ENCODE measurements at places on chromosomes 5 and 9.

DNA sequence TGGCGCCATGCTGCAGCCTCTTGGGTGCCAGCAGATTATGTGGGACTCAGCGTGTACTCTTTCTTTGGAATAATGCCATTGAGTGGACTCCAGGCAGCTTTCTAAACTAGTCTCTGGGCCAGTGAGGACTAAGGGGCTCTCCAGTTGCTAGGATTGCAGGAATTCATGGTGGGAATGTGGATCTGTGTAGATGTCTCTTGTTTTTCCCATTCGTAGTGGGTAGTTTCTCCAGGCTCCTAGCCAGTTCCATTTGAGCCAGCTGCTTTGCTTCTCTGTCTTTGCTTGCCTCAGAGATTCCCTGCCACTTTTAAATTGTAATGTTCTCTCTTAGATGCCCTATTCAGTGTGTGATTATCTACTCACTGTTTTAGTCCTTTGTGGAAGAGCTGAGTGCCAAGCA, 42.6 kb downstream of the SLF1 start:
- DNase-seq, result no peak

DNA sequence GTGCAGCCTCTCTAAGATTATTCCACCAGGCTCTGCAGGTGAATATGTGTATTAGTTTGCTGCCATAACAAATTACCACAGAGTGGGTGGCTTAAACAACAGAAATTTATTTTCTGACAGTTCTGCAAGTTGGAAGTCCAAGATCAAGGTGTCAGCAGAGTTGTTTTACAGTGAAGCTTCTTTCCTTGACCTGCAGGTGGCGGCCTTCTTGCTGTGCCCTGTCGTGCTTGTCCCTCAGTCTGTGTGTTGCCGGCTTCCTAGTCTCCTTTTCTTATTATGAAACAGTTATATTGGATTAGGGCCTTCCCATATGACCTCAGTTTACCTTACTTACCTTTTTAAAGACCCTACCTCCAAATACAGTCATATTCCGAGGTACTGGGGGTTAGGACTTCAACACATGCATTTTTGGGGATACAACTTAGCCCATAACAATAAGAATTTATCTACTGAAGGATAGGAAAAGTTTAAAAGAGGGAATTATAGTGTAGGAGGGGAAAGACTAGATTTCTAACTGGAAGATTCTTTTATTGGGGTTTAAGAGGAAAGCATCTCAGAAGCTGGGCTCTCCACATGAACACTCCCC, 97.4 kb downstream of the OSTF1 start:
- DNase-seq, result peak; percentile 6

- no peak for DNase-seq
Observed at GRCh38 chr5:108655750-108656450, 91.8 kb upstream of the FER start.

- no peak for DNase-seq
Observed at GRCh38 chr9:98708103-98708932, 417 bp downstream of the GABBR2 start.

- DNase-seq, result no peak
Observed at GRCh38 chr5:11684607-11685006, 219.6 kb downstream of the CTNND2 start.

GRCh38 chr5:61768692-61769281, 436.7 kb downstream of the ZSWIM6 start:
- DNase-seq, result no peak

DNA sequence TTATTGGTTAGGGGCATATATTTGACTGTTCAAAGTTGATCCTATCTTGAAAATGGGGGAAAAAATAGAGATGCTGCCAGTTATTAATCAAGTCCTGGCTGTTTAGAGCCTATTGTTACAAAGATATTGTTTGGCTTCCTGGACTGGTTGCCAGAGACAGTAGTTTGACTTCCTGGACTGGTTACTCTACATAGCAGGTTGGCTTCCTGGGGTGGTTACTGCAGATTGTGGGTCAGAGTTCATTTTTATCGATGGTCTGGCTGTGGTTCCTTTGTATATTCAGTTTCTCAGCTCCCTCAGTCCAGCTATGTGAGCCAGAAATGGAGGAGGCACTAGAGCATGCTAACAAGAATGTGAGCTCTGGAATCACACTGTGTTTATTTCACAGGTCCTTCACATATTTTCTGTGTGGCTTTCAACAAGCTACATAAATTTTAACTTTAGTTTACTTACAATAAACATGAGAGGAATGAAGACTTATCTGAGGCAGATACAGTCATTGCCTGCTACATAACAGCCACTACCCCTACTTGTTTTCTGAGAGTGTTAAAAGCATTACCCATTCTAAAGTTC, 137.6 kb downstream of the TRPM3 start:
- no peak for DNase-seq

DNA sequence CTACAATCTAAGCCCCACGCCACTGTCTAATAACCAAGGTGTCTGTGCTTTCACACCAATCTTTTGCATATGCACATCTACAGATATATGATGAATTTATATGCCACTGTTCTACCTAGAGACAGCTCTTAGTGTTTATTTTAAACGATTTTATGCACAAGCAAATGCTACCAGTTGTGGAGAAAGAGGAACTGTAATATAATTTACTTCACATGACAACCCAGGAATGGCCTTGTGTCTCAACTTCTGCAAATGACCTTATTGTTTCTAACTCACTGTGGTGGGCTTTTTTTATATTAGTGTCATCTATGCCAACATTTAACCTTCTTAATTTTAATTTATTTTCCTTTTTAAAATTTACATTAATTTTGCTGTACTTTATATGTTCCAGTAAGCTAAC, 531.1 kb upstream of the TLE4 start:
- no peak for DNase-seq

GRCh38 chr5:132608107-132608506, 49.9 kb upstream of the IL13 start:
- DNase-seq, result no peak

DNA sequence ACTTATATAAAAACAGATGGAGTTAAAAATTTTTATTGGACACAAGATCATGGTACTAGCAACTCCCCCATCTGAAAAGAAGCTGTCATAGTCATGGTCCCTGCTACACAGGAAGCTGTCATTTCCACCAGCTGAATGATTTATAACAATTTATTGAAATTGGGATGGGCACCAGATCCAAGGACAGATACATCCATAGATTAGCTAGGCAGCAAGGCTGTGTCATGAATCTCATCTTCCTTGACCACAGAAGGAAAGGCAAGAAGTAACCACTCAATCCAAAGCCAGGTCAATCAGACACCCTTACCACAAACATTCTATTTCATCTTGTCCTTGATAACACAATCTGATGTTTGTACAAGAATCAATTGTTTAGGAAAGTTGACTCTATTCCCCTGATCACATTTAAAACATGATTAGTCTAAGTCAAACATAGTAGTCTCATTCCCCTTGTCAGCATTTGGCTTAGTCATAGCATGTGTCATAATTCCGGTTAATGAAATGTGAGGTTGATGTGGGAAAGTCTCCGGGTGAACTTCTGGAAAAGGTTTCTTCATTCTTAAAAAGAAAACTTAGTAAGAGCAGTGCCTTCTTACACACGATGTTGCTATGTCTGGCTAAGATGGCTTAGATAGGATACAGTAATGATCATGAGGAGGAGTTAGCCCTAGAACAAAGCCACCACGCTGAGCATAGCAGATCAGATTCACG, 462.6 kb upstream of the PAPPA start:
- no peak for DNase-seq

GRCh38 chr9:71353720-71354119, 232.3 kb upstream of the TRPM3 start:
- no peak for DNase-seq

GRCh38 chr5:163915481-163915961, 410.1 kb downstream of the MAT2B start:
- no peak for DNase-seq

GRCh38 chr5:16456103-16456832, 9.3 kb downstream of the ZNF622 start:
- no peak for DNase-seq

DNA sequence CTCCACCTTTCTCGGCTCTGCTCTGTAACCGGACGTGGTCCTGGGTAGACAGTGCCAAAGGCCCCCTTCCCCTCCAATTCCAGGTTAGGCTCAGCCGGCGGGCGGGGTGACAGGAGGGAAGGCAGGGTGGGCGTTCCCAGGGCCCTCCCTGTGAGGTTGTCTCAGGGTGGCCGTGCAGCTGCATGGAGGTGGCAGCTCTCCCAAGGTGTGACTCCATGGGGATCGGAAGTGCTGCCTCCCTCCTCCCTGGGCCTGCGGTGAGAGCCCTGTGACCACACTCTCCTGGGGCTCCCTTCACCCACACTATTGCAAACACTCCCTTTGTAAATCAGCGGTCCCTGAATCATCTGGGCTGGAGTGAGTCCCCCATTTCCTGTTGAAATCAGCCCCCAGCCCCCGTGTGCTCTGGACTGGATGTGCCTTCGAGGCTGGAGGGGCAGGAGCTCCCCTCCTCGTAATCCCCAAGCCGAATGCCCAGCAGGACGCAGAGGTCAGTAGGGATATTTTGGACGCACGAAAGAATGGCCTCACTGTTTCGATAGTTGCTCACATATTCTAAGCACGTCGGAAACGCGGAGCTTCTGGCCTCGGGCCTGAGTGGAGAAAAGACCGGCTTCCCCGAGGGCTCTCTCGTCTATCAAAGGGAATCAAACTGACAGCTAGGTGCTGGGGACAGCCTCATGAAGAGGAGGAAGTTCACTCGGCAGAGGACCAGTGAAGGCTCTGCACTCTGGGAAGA, 107.6 kb upstream of the COL5A1 start:
- DNase-seq, result no peak

GRCh38 chr9:20391208-20391607, 231.1 kb downstream of the MLLT3 start:
- no peak for DNase-seq

DNA sequence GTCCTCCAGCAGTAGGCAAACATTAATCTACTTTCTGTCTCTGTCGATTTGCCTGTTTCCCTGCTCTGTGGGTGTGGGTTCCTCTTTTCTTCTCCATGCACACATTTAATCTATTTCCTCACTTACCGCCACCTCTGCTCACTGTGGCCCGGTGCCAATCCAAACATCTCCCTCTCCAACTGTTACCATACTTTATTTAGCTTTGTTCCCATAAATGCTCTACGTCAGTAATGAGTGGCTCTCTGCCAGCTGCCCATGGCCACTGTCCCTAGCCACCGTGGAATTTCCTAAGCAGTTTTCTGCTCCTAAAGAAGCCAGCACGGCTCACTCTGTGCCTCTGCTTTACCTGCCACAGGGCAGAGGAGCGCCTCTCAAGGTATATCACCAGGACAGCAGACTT, 19.5 kb upstream of the GOLPH3 start:
- DNase-seq, result no peak

- DNase-seq, result no peak
Observed at GRCh38 chr5:102971676-102972293, 148.2 kb downstream of the GIN1 start.

DNA sequence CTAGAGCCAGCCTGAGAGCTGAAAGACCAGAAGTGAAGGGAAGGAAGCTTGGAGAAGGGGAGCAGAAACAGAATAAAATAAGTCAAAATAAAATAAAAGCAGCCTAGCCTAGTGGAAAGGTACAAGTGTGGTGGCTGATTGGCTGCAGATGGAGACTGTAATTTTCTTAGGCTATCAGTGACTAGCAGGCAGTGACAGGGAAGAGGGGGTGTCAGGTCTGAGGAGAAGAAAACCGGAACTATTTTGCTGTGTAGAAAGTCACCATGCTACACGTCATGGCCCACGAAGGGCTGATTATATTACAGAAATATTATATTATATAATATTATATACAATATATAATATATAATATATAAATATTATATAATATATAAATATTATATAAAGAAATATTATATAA, 98.1 kb upstream of the TAF11L2 start:
- no peak for DNase-seq

DNA sequence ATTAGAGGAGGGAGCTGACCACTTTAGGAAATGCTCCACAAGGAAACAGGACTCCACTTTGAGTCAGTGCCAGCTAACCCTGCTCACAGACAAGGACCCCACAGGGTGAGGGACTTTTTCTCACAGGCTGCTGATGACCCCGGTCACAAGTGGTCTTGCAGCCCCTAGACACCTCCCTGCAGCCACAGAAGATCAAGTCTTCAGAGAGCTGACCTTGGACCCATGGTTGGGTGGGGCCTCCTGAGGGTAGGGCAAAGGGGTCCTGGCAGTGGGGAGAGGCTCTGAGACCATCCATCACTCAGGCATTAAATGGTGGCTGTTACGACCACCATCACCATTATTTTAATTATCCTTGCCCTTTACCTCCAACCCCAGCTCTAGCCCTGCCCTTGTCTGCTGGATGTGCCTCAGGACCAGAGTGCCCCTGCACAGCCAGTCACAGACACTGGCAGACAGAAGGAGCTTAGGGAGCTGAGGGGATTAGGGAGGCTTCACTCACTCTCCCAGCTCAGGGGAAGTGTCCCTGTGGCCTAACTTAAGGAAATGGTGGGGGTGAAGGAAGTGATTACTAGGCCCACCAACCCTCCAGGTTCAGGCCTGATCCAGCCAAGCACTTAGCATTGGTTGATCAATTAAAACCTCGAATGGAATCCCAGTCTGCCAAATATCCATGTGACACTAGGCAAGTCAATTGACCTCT, 1.6 kb downstream of the ACSL6 start:
- DNase-seq, result no peak

DNA sequence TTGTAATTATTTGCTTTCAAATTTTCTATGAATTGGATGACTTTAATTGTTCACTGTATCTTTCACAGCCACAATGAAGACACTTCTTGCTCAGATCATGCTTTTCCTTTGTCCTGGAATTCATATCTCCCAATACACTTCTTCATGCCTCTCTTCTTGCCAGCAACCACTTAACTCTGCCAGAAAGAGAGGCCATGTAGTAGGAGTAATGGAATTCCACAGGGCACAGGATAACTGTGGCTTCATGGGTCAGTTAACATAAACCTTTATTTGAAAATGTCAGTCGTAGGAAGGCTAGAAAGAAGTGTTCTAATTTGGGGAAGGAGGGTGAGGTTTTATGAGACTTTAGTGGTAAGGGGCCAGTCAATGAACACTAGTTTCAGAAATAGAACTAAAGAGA, 190.3 kb downstream of the TMEM167A start:
- no peak for DNase-seq

DNA sequence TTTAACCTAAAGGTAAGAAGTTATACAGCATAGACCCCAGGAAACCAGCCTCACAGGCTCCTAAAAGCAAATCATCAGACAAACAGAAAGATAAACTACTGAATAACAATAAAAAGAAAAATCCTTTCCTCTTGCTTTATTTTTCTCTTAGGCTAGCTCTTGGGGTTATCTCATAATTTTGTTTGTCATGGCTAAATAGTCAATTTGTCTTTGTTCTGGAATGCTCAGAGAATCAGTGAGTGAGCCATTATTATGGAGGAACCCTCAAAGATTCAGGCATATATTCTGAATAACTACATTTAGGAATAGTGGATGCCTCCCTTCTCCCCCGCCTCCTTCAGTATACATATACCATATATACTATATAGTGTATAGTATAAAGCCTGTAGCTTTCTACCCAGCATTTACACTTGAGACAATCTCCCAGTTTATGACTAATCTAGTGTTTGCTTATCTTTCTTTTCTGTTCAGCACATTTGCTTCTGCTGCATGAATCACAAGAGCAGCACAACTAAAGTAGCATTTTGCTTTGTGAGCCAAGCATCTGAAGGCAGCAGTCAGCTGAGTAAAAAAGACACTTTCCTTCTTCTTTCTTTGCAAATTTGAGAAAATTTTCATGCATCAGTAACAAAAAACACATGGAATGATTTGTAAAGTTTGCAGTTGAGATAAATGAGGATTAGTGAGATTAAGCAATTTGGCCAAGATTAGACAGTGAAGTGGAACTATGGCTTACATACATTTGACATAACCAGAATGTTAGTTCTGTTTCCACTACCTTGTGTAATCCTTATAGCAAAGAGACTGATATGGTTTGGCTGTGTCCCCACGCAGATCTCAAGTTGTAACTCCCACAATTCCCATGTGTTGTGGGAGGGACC, 45.3 kb upstream of the PPP3R2 start:
- no peak for DNase-seq

GRCh38 chr5:4815002-4815401, 325.1 kb upstream of the ADAMTS16 start:
- DNase-seq, result no peak
